ENCODE measurements at places on chromosomes 13 and 19.
A peak's percentile ranks its signal among the peaks of the same experiment; 100 is the strongest.

GRCh38 chr13:33154911-33155310 lies 130.6 kb downstream of the STARD13 start:
- no peak for DNase-seq

GRCh38 chr13:27022571-27023311 lies 148.9 kb downstream of the USP12 start:
- no peak for DNase-seq

DNA sequence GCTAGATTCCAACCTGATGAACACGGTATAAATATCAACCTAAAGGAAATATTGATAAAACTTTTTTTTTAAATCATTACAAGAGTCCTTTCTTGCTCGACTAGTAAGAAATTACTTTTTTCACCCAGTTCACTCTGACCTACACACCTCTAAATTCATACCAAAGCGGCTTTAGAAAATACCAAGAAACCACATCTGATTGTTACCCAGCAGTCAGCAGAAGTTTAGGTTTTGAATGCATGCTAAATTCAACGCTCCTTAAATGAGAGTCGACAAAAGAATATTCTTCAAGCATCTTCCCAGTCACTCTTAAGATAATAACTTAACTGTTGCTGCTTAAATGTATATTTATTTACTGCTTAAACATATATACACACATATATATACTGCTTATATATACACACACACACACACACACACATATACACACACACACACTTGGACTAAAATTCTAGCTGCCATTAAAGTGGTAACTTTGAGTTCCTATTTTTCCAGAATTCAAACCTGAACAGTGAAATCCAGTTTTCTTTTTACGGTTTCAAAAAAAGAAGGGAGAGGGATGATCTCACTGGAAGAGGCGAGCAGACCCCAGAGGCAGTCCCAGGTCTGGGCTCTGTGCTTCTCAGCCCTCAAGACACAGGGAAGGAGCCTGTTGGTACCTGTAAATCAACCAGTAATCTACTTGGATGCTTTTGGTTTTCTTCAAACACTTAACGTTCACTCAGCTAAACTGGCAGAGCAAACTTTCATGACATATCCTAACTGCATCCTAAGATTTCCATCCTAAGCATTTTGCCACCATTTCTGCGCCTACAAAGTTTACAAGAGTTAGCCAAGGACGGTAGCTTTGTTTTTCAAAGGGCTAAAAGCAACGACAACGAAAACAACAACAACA lies 1.7 kb downstream of the STK24 start:
- no peak for DNase-seq

DNA sequence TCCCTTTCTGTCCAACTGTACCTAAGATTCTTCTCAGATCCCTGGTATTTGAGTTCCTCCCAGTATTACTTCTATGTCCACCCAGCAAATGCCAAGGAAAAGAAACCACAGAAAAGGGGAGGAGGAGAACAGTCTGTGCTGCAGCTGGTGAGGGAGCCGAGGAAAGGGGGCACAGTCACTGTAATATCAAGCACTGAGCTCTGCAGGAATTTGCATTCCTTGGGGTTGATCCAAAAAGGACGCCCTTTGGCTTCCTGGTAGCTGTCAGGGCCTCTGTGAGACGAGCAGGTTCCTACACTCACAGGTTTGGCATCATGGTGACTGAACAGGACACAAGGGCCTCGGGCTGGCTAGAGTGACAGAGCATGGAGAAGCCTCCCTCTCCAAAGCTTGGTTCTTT lies 273.4 kb downstream of the NHLRC3 start:
- DNase-seq = no peak

DNA sequence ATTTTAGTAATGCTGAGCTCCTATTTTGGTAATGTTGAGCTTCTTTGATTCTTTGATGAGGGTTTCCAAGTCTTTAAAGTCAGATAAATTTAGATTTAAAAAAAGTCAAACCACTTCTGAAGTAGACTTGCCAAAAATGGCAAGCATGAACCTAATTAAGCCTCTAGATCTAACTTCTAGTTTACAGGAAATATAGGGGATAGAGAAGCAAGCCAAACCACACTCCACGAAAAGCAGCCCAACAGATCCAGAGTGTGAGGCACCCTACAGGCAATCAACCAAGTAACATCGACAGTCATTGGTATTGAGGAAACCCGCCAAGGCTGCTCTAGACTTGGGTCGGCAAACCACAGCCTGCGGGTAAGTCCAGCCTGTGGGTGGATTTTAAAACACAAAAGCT lies 3.7 kb downstream of the GGACT start:
- DNase-seq = peak; percentile 2

DNA sequence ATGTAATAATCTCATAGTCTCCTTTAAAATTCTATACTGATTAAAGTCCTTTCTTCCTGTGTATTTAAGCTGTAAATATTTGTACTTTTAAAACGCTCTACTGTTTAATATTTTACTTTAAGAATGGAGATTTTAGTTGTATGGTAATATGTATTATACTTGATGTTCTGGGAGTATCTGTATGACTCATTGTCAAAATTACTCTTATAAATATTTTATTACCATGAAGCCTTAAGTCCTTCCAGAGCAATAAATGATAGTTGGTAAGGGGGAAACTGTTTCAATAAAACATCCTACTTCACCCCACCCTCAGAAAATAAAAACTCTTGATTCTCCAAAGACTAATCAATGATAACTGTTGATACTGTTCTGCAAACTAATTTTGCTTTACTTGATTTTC lies 6.4 kb downstream of the PCDH9 start:
- DNase-seq = no peak

- no peak for DNase-seq
Observed at GRCh38 chr13:106609116-106609515, 41.2 kb upstream of the ARGLU1 start.

DNA sequence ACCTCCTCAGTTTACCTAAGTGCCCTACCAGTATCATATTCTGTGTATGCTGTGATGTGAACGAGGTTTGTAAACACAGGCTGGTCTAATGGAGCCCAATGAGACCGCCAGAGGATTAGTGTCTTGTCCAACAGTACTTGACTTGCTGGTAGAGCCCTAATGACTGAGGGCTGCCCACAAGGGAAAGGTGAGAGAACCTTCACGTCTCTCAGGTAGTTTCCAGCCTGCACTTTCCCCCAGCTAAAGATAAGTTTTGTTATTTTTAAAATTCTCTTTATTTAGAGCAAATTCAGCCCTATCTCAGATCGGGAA lies 498 bp upstream of the RBM26 start:
- DNase-seq = no peak

- DNase-seq = no peak
Observed at GRCh38 chr13:28717170-28717569, 1.6 kb downstream of the SLC46A3 start.

GRCh38 chr13:38787550-38787949 lies 100.7 kb downstream of the FREM2 start:
- DNase-seq = no peak

GRCh38 chr19:44607049-44607448 lies 6.3 kb upstream of the IGSF23 start:
- no peak for DNase-seq

- DNase-seq = no peak
Observed at GRCh38 chr13:31755211-31755610, 15.9 kb downstream of the RXFP2 start.

DNA sequence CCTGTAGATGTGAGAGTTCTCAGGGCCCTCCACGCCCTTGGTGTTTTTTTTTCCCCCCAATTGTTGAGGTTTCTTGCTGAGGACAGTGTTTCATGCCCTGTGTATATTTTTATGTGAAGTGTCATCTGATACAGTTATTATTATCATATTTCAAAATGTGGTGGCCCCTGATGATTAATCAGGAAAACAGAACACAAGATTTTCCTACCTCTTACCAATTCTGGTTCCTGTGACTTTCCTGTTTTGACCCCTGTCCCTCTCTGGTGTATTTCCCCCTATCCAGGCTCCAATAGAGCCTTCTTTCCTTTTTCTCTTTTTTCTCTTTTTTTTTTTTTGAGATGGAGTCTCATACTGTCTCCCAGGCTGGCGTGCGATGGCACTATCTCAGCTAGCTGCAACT lies 642 bp downstream of the PSG8 start:
- DNase-seq = no peak

- no peak for DNase-seq
Observed at GRCh38 chr13:24630851-24631620, 49.2 kb upstream of the ATP12A start.

- DNase-seq = no peak
Observed at GRCh38 chr19:5098646-5099045, 129.7 kb downstream of the KDM4B start.

DNA sequence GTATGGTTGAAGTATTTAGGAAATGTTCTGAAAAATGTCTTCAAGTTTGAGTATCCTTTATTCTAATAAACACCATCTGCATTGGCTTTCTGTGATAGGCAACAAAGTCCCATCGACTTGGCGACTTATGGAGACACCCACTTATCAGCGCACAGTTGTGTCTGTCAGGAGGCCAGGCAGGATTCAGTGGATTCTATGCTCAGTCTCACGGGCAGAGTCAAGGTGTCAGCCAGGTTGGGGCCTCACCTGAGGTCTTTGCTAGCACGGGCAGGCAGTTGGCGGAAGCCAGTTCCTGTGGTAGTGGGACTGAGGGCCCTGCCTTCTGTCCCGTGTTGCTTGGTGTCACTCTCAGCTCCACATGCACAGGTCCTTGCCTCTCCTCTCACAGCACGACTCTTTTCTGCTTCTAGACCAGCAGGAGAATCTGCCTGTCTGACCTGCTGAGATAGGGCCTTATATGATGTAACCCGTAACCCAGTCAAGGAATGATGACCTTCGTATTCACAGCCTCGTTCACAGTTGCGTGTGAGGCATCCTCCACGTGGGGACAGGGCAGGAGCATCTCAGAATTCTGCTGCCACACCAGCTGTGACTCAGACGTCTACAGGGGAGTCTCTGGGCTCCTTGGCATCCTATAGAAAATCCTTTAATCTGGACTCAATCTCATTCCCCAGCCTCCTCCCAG lies 10.0 kb downstream of the CUL4A start:
- DNase-seq = no peak

GRCh38 chr13:34620074-34620850 lies 321.8 kb upstream of the NBEA start:
- no peak for DNase-seq

GRCh38 chr13:110685305-110686020 lies 20.5 kb downstream of the CARS2 start:
- DNase-seq = no peak

GRCh38 chr13:112968380-112968909 lies 569 bp upstream of the MCF2L start:
- DNase-seq = peak; percentile 40

GRCh38 chr13:113367771-113368170 lies 3.8 kb upstream of the GRTP1 start:
- DNase-seq = no peak

DNA sequence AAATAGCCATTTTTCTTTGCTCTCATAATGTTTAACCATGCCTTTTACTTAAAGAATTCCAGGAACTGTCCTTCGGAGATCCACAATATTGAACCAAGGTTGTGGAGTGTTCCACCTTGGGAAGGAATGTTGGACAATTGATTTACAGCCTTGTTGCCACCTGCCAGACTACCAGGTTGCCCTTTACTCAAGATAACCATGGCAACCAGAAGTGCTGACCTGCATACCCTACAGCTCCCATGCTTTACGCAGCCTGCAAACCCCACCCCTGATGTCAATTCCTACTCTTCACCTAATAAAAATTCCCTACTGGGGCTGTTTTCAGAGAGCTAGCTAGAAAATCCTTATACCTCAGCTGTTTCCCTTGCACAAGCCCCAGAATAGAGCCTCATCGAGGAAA lies 151.0 kb upstream of the RXFP2 start:
- DNase-seq = no peak

DNA sequence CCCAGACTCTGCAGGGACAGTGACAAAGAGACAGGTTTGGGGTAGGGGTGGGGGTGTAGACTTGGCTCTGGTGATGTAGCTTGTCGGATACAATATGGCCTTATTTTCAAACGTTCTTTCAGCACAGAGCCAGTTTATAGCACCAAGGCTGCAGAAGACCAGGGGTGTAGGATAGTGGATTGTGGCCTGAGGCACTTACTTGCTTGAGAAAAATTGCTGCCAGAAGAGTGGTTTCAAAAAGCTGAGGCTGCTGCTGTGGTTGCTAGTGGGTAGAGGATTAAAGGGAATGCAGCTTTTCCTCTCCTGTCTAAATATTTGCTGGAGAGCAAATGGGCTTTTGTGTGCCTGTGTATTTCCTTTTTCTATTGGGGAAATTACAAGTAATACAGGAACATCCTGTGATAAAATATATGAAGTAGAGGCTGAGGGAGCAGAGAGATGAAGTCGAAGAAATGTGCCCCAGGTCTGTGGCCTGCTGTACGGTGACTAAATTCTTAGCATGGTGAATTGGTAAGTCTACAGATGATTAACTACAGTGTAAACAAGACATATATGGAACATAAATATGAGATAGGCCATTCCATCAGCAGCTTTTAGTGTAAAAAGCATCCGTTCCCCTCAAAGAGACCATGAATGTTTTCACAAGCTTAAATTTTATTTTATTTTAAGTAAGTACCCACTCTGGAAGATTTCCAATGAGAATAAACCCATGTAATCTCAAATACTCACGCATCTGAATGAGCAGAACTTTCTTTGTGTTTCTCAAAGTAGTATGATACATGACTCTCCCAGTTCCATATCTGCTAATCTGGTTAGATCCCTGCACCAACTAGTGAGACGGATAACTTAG lies 112.9 kb downstream of the LRCH1 start:
- DNase-seq = no peak

- no peak for DNase-seq
Observed at GRCh38 chr19:23420824-23421223, 25.6 kb upstream of the ZNF91 start.

- DNase-seq = no peak
Observed at GRCh38 chr19:51691584-51692428, 1.3 kb upstream of the SPACA6 start.

DNA sequence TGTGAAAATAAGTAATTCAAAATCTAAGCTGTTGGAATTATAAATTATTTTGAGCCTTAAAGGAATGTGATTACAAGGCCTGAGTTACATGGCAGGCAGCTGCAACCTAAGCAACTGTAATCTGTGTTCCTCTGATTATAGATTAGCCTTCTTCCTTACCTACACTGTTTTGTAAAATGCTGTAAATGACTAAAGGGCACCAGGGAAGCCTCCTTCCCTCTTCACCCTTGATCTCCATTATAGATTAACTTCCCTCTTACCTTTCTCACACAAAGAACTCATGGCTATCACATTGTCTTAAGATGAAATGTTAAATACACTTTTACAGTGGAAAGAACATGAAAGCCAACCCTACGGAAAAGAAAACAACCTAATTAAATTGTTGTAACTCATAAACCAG lies 423.7 kb upstream of the KLF12 start:
- DNase-seq = no peak

DNA sequence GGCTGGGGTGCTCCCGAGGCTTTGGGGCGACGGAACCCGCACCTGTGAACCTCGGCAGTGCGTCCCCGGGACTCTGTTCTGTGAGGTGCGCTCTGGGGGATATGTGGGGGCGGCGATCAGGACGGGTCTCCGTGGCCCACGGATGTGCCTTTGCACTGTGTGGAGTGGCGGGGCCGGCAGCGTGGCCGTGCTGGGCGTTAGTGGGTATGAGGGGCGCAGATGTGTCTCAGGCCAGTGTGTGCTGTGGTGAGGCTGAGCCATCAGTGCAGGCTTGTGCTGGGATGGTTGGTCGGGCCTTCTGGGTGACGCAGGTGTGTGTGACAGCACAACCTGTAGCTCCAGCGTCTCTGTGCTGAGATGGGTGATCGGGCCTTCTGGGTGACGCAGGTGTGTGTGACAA lies 16.9 kb downstream of the ZNF331 start:
- no peak for DNase-seq

GRCh38 chr13:50636007-50636704 lies 207.3 kb downstream of the DLEU7 start:
- DNase-seq = no peak
